Heart left ventricle (tissue), 16 donors: ENCODE measurements at places on chromosomes 2 and 18.

- no peak for DNase-seq
Observed at GRCh38 chr2:69837533-69837932, 8.1 kb downstream of the GMCL1 start.

- DNase-seq, result no peak
Observed at GRCh38 chr18:39839782-39840181, 2115.3 kb upstream of the PIK3C3 start.

- no peak for DNase-seq
Observed at GRCh38 chr2:237841051-237841450, 18.4 kb upstream of the RAMP1 start.

DNA sequence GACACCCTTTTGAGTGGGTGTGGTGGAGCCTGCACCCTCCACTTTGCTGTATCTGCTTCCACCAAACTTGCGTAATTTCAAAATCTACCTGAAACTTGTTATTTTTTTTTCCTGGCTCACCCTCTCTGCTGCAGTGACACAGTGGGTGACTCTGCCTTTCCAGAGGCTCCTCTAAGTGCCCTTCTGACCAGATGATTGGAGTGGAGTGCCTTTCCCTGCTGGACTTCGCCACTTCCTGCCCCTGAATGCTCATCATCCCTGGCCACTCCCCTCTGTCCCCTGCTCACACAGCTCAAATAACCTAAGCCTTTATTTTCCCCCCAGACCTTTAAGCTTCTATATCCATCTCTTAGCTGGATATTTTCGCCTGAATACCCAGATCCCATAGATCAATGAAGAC is 777.5 kb upstream of the ID2 start:
- no peak for DNase-seq

- DNase-seq, result no peak
Observed at GRCh38 chr2:101818531-101819451, 121.3 kb downstream of the MAP4K4 start.

GRCh38 chr2:22355816-22356433 is 1029.1 kb upstream of the KLHL29 start:
- peak; percentile 41 for DNase-seq

GRCh38 chr18:63747006-63747405 is 28.2 kb upstream of the SERPINB7 start:
- no peak for DNase-seq

- no peak for DNase-seq
Observed at GRCh38 chr2:165253178-165253577, 14.0 kb downstream of the SCN2A start.

GRCh38 chr2:217269701-217270484 is 410.0 kb upstream of the TNP1 start:
- DNase-seq, result no peak

DNA sequence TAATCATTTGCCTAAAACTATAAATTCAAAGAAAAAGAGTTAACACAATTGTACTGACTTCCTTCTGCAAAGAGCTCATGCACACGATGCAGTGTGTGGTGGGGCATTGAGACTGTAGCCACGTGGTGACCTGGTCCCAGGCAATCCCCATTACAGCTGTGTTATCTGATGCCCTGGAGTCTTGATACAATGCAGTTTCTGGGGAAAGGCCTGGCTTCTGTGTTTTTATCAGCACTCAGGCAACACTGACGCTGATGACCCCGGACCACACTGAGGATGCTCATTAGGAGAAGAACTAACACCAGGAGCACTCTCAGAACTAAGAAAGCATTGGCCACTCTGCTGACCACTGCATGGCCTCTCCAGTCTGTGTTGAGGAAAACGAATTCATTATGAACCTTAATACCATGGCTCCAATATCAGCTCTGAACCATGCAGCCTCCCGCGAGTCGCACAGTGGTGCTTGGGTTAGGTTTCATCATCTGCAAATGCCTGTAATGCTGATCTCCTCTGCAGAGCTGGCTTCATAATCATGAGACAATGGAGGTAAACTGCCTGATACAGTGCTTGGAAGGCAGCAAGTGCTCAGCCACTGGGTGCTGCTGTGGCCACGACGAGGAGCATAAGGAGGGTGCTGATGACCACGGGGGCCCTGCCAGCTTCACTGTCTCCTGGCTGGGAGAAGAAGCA is 218.5 kb downstream of the MYT1L start:
- DNase-seq, result no peak

DNA sequence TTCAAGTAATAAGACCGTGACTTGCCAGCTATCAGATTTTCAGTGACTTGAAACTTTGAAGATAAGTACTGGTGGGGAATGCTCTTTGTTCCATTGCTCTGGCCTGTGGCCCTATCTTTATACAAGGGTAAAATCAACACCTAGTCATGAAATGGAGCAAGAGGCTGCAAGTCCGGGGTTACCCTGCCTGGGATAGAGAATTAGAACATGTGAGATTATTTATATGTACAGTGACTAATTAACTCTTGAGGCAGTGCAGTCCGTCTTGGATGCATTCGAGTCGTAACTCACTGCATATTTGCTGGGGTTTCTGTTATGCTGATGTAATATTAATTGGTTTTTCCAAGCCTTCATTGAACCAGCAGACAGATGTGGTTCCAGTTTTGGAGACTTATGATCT is 105.8 kb upstream of the LYPD6 start:
- DNase-seq, result no peak

GRCh38 chr2:156589381-156590079 is 153.4 kb downstream of the GPD2 start:
- no peak for DNase-seq

- DNase-seq, result no peak
Observed at GRCh38 chr2:100422320-100423055, 5.0 kb upstream of the CHST10 start.

GRCh38 chr18:57446322-57446721 is 11.1 kb downstream of the ONECUT2 start:
- no peak for DNase-seq

- no peak for DNase-seq
Observed at GRCh38 chr2:238055841-238056240, 5.0 kb upstream of the SCLY start.

DNA sequence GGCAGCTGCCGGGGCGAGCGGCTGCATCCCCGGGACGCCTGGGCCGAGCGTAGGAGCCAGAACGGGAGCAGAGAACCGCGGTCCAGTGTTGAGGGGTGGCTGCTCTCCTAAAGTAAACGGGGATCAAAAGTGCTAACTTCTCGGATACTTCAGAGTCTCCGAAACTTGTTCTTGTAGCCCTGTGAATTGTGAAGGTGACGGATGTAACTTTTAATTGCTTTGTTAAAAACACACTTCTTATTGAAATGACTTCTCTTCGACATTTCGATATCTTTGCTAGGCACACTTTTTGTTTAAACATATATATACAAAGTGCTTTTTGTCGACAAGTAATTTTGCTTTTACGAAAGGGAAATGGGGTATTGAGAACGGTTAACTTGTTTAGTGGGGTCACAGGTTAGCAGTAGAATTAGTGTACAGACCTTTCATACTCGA is 540 bp downstream of the ATP9B start:
- DNase-seq, result no peak

- no peak for DNase-seq
Observed at GRCh38 chr18:23142251-23142929, 7.1 kb downstream of the CABLES1 start.

- DNase-seq, result no peak
Observed at GRCh38 chr2:24478243-24478642, 12.8 kb upstream of the NCOA1 start.

GRCh38 chr2:85760371-85760770 is 6.6 kb downstream of the ATOH8 start:
- no peak for DNase-seq
